ENCODE measurements at places on chromosomes 2 and 18. TPM values are rescaled to one million over a fixed set of nuclear protein-coding genes. Genes with fewer than 3 reads are reported as not detected.
A peak's percentile ranks its signal among the peaks of the same experiment; 100 is the strongest.

GRCh38 chr2:11567631-11568031 is 33.8 kb downstream of the GREB1 start:
- no peak for DNase-seq

- no peak for DNase-seq
Observed at GRCh38 chr2:212737392-212738172, 199.0 kb upstream of the ERBB4 start.

WDR33 gene
- total RNA-seq = 52.8 TPM

CELF4 gene
- not detected for total RNA-seq

DNA sequence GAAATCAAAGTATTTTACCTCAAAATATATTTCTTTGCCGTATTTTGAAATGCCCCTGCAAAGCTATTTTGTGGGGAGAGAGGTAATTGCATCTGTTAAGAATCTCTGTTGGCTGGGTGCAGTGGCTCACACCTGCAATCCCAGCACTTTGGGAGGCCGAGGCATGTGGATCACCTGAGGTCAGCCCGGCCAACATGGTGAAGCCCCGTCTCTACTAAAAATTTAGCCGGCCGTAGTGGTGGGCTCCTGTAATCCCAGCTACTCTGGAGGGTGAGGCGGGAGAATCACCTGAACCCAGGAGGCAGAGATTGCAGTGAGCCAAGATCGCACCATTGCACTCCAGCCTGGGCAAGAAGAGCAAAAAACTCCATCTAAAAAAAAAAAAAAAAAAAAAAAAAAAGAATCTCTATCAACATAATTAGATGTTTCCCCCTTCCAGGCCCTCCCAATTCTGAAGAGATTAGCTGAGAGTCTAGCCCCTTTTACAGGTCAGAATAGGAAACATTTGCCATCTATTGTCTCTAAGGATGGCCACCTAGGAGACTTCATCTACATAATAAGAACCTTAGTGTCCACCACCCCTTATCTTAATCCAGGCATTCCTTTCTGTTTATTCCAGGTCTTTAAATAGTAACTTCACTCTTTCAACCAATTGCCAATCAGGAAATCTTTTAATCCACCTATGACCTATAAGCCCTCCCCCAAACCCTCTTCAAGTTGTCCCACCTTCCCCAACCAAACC is 3.5 kb upstream of the TRAPPC8 start:
- no peak for DNase-seq

DNA sequence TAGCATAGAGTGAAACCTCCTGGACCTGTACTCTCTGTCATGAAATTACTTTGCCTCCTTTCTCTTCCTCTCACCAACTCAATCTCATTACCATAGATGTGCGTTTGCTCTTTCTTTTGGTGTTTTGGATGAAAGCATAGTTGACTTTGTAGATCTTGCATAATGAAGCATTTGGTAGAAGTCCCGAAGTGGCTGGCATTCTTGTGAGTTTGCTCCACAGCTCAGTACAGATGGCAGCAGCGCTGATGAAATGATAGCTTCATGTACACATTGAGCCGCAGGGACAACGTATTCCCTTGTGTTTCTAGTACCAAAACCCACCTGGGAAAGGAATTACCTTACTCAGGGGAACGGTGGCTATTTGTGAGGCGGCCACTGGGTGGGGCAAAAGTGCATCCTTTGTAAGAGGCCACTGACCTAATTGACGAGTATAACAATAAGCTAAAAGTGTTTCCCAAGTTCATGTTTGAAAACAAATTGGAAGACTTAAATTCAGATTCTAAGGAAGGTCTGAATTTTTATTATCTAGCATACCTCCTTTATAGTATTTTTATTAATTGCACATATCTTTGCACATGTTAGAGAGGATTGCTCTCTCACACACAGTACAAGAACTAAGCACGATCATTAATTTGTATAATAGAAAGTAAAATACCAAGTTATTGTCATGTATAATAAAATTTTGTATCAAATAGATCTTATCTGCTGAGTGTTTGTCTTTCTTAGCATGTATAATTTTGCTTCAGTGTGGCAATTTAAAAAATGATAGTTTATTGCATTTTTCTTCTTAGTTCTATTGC is 25.4 kb upstream of the CDH7 start:
- DNase-seq = peak; percentile 49

CNDP1 gene
- not detected for total RNA-seq

DNA sequence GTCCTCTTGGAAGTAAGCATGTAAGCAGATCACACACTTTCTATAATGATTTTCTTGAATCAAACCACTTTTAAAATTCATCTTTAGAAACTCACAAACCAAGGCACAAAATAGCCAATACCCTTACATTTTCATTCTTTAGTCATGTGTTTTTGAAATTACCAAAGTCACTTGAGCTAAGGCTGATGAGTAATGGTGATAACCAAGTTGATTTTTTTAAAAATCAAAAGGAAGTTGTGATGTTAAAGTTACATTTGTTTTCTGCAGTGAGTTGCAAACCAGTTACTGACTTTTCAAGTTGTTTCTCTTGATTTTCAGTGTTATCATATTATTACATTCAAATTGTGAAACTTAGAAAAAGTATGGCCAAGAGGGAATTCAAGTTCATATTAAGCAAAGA is 21.5 kb upstream of the IL18RAP start:
- DNase-seq = no peak

GRCh38 chr2:15749460-15750432 is 158.1 kb downstream of the DDX1 start:
- DNase-seq = no peak

Data from SJCRH30 (cell line).